Glomerular endothelial cell (primary cell): ENCODE measurements at places on chromosomes 16 and 17. TPM values are rescaled to one million over a fixed set of nuclear protein-coding genes. Genes with fewer than 3 reads are reported as not detected.

CCL16 gene
- not detected in 2 replicates for total RNA-seq

GRCh38 chr16:57091200-57091974, 996 bp upstream of the CPNE2 start:
- DNase-seq = no peak

- no peak for DNase-seq
Measured at GRCh38 chr16:69812688-69813014, 50.5 kb downstream of the WWP2 start.

DNA sequence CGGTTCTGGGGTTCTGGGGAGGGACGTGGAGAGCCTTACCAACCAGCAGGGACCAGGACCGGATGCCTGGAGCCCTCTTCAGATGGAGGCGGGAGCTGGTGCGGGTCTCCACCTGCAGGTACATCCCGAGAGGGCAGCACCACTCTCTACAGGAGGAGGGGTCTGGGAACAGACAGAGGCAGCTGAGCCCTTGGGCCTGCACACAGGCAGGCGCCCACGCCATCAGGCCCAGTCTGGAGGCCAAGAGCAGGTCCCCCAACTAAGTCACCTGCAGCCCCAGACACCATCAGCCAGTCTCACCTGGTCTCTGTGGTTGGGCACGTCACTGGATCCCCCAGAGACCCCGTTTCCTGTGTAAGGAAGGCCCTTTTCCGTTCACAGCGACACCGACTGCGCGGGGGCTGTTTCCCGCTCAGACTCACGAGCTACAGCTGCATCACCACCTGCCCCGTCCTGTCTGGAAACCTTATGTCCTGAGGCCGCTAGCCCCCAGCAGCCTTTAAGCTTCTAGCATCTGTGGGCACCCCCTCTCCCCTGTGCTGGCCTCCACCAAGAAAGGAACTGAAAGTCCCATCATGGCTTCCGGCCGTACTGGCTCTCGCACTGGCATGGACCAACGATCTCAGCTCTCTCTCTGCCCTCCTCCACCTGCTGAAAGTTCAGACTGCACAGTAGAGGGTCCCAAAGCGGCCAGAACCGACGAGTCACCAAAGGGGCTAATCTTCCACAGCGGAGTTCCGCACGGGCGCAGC, 1.2 kb downstream of the CYBC1 start:
- DNase-seq = no peak

- no peak for DNase-seq
Measured at GRCh38 chr16:3570420-3571062, 6.7 kb downstream of the NLRC3 start.

CTDNEP1 gene
- total RNA-seq = 55.4 and 73.5 TPM in 2 replicates

TUBD1 gene
- total RNA-seq = 5.0 and 5.9 TPM in 2 replicates

SEC14L5 gene
- not detected in 2 replicates for total RNA-seq

DNA sequence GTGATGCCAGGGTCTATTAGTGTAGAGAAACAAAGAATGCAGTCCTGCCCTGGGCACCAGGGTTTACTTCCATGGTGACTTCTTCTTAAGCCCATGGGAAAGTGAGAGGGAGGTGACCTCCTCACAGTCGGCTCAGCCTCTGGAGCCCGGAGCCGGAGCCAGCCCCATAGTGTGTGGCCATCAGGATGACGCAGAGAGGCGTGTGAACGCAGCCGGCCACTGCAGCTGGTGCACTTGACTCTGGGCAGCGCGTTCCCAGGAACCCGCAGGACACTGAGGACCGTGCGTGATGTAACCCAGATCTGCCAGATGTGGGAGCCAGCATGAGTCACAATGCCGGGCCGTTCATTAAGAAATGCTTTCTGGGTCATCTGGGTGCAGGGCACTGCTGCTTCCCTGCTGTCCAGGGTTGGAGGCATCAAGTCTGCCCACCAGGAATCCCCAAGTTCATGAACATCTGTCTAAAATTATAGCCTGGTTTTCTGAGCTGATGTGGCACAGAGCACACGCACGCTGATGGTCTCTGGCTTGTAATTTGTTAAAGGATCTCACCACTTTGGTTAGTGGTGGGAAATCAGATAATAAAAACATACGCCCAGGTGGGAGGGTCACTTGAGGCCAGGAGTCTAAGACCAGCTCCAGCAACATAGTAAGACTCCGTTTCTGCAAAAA, 114.1 kb downstream of the PITPNC1 start:
- DNase-seq = peak; percentile 68

- no peak for DNase-seq
Measured at GRCh38 chr16:610513-611381, 20.0 kb upstream of the WFIKKN1 start.

DNA sequence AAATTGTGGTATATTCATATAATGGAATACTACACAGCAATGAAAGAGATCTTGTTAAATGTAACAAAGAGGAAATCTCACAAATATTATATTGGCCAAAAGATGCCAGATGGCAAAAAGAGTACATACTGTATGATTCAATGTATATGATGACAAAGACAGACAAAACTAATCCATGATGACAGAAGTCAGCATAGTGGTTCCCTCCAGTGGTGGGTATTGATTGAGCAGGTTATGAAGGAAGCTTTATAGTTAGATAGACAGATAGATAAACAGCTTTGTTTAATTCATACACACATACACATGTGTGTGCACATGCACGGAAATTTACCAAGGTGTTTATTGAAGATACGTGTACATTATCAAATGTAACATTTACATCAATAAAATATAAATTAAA, 74.4 kb upstream of the SMIM36 start:
- no peak for DNase-seq

GRCh38 chr16:59060207-59060606, 326.1 kb upstream of the GOT2 start:
- DNase-seq = no peak

DNA sequence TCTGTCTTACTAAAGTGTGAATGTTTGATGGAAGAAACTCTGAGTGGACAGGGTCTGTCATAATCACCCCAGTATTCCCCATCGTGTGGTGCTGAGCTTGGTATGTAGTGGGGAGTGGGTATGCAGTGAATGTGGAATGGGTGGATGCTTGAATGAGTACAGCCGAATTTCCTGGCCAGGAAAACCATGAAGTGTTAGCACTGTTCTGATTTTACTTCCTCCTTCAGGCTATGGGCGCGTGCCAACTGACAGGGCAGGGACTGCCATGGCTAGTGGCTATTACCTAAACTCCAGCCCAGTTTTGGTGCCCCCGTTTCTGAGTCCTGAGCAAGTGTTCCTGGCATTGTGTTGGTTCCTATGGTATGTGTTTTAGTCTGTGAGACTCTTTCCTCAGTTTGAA, 48.6 kb downstream of the PRKCA start:
- DNase-seq = no peak

GRCh38 chr16:23859713-23860269, 24.0 kb downstream of the PRKCB start:
- DNase-seq = no peak

- DNase-seq = no peak
Measured at GRCh38 chr16:29148867-29149272, 164.0 kb downstream of the LAT start.

GRCh38 chr17:7382901-7383300, 2.0 kb downstream of the TNK1 start:
- no peak for DNase-seq

MMP2 gene
- total RNA-seq = 124 and 246 TPM in 2 replicates

C17orf78 gene
- not detected in 2 replicates for total RNA-seq

DNA sequence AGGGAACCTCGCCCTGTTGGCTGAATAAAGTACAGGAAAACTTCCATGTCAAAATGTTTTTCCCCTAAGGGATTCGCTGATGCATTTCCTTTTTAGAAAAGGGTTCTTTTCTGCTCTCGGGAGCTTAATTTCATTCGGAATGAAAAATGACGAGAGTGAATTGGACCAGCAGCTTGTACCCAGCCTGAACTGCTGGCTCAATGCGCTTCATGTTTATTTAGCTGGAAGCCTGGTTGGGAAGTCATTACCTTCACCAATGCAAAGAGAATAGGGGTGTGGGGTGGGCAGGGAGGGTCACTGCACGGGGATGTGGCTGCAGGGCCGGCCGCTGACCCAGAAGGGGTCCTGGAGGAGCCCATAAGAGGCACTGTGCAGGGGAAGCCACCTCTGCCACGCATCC, 207.7 kb downstream of the ENGASE start:
- no peak for DNase-seq

- no peak for DNase-seq
Measured at GRCh38 chr17:21215935-21216334, 2.0 kb upstream of the TMEM11 start.

DNA sequence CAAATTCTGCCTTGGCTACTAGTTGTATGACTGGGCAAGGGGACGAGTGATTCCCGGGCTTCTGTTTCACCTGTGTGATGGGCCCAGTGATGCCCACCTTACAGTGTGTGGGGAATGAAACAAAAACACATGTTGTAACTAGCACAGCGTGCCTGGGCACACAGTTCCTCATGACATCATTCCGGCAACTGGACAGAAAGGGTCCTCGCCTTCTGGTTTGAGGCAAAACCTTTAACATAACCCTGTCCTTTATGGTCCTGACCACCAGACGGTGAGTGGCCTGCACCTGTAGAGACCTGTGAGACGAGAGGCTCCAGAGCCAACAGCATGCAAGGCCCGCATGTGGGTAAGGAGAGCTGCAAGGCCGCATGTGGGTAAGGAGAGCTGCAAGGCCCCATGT, 7.7 kb upstream of the SLC38A8 start:
- no peak for DNase-seq

DNA sequence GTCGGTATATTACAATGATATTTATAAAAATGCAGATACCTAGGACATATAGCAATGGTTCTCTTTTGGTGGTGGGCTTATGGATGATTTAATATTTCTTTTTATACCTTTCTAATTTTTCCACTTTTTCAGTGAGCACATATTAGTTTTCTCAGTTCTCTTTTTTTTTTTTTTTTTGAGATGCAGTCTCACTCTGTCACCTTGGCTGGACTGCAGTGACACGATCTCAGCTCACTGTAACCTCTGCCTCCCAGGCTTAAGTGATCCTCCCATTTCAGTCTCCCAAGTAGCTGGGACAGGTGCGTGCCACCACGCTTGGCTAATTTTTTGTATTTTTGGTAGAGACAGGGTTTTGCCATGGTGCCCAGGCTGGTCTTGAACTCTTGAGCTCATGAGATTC, 15.1 kb downstream of the MAP3K14 start:
- no peak for DNase-seq

DNA sequence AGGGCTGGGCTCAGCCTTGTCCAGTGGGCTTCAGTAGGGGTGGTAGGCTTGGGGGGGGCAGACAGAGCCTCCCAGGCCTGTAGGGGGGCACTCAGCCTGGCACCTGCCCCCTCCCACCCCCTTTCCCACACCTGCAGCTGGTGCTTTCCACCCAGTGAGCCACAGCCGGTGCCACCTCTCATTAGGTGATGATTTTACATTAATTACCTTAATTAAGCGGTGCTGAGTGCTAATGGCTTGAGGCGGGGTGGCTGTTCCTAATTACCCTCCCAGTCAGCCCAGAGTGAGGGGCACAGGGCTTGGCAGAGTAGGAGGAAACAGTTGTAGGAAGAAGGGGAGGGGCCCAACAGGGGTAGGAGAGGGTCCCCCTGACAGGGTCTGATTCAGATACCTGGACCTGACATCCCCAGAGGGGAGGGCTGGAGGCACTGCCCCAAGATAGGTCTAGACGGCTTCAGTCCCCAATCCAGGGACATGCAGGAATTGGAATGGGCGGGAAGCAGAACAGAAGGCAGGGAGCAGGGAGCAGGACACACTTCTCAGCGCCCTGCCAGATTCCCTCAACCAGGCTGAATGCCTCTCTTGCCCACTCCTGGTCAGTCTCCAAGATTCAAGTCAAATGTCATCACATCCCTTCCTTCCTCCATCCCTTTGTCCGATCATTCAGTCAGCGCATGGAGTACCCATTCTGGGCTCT, 26.5 kb upstream of the PHF12 start:
- DNase-seq = no peak

DNA sequence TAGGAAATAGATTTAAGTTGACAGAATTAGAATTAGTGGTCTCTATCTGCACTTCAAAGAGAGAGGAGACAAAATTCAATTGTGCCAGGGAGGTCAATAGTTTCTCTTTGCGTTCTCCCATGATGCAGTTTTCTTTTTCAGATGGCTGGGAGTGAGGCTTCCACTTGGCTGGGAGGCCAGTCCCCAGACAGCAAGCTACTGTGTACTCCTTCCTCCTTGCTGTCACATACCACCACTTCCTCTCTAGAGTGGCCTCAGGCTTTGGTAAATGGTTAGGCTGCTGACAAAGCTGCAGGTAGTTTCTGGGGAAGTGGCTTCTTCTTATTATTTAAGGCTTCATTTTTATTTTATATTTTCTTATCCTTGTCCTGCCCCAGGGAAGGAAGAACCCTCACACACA, 106.2 kb upstream of the HS3ST4 start:
- no peak for DNase-seq

DNA sequence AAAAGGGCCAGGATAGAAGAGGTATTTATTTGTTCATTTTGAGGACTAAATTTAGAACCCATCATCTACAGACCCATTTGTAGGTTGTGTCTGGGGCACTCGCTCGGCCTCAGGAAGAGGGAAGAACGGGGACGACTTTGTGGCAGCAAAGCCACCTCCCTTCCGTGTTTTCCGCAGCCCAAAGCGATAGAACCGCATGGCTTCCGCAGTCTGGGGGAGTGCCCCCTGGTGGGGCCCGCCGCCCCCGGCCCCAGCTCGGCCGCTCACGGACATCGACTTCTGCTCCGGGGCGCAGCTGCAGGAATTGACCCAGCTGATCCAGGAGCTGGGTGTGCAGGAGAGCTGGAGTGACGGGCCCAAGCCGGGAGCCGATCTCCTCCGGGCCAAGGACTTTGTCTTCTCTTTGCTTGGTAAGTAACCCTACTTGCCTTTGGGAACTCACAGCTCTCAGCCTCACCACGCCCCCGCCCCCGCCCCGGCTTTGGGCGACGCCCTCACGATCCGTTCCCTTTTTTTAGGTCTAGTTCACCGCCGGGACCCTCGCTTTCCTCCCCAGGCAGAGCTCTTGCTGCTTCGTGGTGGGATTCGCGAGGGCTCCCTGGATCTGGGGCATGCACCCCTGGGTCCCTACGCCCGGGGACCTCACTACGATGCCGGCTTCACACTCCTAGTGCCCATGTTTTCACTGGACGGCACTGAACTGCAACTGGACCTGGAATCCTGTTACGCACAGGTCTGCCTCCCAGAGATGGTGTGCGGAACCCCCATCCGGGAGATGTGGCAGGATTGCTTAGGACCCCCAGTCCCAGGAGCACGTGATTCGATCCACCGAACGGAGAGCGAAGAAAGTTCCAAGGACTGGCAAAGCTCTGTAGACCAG, 681 bp downstream of the TMEM102 start:
- no peak for DNase-seq

- DNase-seq = no peak
Measured at GRCh38 chr16:23874613-23875294, 39.0 kb downstream of the PRKCB start.

GRCh38 chr17:75753514-75754377, 11.2 kb downstream of the GALK1 start:
- DNase-seq = no peak

GRCh38 chr17:76753061-76753961, 15.4 kb downstream of the MFSD11 start:
- DNase-seq = no peak
